ENCODE measurements at places on chromosomes 4 and X.

- no peak for DNase-seq
Observed at GRCh38 chr4:142500966-142501365, 345.1 kb downstream of the INPP4B start.

GRCh38 chr4:74878323-74878722 is 54.6 kb upstream of the PARM1 start:
- no peak for DNase-seq

GRCh38 chr4:159290321-159291030 is 187.6 kb downstream of the RAPGEF2 start:
- no peak for DNase-seq

- DNase-seq = no peak
Observed at GRCh38 chr4:138035781-138036258, 206.3 kb downstream of the SLC7A11 start.

GRCh38 chr4:2802618-2803531 is 10.0 kb downstream of the SH3BP2 start:
- DNase-seq = no peak

DNA sequence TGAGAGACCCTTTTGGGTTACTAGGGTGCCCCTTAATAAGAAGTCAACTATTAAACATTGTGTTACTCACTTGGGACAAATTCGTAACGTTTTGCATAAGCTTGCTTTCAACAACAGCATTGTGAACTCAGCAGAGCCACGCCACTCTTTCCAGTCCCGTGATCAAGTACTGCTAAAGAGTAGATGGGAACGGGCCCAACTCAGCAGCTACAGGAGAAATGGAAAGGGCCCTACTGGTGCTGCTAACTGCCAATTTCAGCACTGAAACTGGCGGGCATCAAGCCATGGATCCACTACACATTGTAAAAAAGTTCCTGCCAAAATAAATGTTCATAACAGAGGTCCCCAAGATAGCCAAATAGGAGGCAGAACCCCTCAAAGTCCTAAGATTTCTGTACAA is 19.0 kb upstream of the DHX15 start:
- no peak for DNase-seq

GRCh38 chr4:156294577-156294976 is 340.9 kb upstream of the CTSO start:
- DNase-seq = no peak

GRCh38 chr4:162878096-162878495 is 288.6 kb downstream of the NAF1 start:
- DNase-seq = no peak

DNA sequence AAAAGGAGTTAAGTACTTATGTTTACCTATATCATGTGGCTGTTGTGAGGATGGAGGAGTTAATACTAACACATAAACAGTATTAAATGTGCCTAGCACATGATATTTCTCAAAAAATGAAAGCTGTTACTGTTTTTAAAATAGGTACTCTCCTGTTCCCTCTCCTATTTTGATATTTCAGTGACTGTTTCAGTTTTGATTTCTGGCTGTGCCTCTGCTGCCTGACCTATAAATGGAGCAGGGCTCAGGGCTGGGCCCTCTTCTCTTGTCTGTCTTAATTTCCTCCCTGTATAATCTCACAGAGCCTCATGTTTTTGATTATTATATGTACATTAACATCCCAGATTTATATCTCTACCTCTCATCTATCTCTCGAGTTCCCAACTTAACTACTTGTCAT is 93.3 kb downstream of the UGT8 start:
- DNase-seq = no peak

DNA sequence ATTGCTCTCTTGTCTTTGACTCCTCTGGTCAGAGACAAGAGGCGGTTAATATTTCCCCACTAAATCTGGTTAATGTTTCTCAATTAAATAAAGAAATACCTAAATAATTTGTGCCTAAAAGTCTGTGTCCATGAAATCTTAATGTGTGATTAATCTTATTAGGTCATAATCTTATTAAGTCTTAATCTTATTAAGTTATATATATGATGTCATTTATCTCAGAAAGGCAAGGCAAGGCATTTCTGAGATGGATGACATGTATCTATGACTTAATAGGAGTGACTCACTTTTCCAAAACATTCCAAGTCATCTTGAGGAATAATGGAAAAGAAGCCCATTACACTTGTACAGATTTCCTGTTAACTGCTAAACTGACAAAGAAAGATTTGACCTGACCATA is 74.7 kb downstream of the TRAM1L1 start:
- DNase-seq = no peak

GRCh38 chrX:828411-828959 is 197.9 kb downstream of the SHOX start:
- no peak for DNase-seq

DNA sequence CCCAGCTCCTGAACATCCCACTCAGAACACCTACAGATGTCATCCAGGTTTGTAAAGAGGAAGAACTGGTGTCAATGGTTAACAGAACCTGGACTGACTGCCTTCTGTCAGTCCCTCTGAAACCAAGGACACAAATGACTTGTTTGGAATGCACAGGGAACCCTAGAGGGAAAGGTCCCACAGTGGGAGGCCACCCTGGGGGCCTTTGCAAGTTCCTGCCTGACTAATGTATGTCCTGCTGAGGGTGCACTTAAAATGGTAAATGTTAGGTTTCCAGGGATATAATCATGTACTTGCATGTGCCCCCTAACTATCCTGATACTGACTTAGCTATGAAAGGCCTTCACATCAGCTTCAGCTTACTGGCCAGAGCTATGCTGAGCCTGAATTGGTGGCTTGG is 15.0 kb upstream of the XAGE2 start:
- no peak for DNase-seq

DNA sequence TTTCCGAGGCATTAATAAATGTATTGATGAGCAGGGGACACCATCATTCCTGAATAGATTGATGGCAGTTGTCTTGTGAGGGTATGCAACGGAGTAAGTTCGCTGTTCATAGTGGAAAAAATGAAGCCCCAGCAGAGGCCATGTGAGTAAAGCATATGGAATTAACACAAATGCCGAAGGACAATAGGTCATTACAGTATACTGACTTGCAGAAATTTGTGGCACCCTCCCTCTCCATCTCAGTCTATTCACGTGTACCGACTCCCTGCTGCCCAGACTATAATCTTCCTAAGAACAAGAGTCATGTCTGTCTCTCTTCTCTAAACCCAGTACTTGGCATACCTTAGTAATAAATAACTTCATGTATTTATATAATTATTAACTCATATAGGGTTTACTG is 47.1 kb upstream of the PCDH10 start:
- no peak for DNase-seq

- DNase-seq = no peak
Observed at GRCh38 chr4:159689526-159689925, 586.6 kb downstream of the RAPGEF2 start.

- DNase-seq = no peak
Observed at GRCh38 chr4:72320223-72320948, 248.6 kb downstream of the ADAMTS3 start.

DNA sequence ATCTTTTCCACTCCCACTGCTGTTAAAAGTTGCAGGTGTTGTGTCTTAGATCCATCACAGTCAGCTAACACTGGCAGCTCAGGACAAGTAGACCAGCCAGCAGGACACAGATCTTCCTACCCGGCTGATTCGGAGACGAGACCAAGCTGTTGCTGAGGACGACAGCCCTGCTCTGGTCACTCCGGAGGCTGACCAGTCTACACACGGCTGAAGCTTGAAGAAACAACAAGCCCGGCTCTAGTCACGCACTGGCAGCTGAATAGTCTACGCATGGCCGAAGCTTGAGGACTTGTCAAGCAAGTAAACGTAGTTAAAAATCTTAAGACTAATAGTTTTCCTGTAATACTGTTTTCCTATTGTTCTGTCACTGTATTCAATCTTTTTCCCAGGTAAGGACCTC is 1.8 kb downstream of the ACOX3 start:
- DNase-seq = no peak
